ENCODE measurements at places on chromosomes 6 and 20.

GRCh38 chr20:20440481-20440880 is 72.6 kb downstream of the INSM1 start:
- no peak for DNase-seq

GRCh38 chr20:50724851-50725723 is 6.3 kb upstream of the PARD6B start:
- DNase-seq: no peak

DNA sequence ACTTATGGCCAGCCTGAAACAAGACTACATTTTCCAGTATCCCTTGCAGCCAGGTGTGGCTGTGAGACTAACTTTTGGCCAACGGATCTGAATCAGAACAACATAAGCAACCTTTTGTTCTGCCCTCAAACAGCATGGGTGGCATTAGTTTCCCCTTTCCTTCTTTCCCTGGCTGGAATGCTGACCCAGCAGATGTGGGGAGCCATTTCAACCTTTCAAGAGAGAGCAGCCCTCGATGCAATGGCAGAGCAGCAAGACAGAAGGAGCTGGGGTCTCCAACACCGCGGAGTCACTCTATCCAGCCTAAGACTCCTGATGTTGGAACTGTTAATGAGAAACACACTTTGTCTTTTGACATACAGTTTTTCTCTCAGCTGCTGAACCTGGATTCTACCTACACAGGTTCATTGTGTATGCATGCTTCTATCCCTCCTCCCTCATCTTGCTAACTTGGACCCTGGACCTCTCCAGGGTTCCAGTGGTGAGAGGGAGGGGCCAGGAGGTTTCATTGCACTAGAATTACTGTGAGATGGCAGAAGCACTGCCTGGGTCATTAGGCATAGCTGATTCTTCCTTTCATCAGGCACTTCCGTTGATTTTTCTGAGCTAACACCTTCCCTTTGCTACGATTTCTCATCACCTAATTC is 28.8 kb upstream of the DDR1 start:
- no peak for DNase-seq

DNA sequence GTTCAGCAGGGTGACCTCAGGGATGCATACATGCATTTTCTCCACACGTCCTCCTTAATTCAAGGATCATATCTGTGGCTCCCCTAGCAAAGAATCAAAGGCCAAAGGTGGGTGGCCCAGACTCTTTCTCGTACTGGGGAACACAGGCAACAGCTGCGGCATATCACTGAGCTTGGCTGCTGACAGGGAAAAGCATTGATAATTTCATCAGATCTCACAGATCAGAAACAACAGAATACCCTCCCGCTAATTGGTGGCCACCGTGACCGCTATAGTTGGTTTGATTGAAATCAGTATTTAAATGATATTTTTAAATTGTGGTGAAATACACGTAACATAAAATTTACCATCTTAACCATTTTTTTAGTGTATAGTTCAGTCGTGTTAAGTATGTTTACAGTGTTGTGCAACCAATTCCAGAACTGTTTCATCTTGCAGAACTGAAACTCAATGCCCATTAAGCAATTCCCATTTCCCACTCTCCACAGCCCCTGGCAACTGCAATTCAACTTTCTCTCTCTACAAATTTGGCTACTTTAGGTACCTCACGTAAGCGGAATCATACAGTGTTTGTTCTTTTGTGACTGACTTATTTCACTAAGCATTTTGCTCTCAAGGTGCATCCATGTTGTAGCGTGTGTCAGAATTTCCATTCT is 74.7 kb upstream of the TMEM170B start:
- DNase-seq: no peak

DNA sequence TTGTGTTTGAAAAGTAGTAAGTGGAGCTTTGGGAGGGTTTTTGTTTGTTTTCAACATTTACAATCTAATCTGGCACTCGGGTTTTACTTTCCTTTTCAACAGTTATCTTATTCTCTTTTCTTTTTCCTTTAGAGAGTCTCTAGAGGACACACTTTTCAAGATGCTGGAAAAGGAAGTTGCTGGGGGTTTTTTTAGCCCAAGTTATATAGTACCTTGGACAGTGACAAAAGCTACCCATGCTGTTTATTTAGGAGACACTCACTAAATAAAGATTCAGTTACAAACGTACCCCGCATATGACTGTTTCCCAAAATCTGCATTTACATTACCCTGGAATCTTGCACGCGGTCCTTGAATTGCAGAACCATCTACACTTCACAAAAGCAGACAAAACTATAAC is 78.8 kb downstream of the MAP7 start:
- DNase-seq: no peak

GRCh38 chr20:5827861-5828260 is 77.7 kb downstream of the SHLD1 start:
- DNase-seq: no peak

- no peak for DNase-seq
Observed at GRCh38 chr6:41103847-41104246, 31.1 kb downstream of the NFYA start.

- no peak for DNase-seq
Observed at GRCh38 chr6:112008482-112008881, 45.4 kb upstream of the CCN6 start.

- DNase-seq: no peak
Observed at GRCh38 chr6:1380625-1381427, 8.6 kb upstream of the FOXF2 start.

GRCh38 chr6:3847521-3847920 is 1.7 kb upstream of the FAM50B start:
- DNase-seq: no peak

DNA sequence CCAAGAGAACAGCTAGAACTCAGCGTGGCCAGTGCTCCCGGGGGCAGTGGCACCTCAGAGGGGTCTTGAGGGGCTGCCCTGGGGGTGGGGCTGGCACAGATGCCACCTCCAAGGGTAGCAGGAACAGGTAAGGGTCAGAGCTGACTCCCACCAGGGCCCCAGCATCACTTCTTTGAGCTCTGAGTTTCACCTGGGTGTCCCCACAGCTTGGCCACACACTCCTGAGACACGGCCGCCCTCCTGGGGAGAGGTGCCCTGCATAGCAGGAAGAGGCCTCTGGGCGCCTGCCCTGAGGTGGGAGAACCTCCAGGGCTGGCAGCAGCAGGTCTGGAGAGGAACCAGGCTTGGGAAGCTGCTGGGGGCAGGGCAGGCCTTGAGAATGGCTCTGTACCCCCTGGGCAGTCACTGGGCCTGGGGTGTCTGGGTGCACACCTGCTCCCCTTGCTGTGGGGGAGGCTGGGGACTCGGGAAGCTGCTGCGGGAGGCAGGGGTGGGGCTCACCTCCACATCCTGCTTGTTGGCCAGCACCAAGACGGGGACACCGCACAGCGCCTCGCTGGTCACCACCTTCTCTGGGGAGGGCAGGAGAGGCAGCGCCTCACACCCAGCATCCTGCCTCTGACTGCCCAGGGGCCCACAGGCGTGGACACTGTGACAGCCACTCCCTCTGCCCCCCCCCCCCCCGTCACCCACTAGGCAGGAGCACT is 5.0 kb downstream of the TNFRSF6B start:
- DNase-seq: no peak

DNA sequence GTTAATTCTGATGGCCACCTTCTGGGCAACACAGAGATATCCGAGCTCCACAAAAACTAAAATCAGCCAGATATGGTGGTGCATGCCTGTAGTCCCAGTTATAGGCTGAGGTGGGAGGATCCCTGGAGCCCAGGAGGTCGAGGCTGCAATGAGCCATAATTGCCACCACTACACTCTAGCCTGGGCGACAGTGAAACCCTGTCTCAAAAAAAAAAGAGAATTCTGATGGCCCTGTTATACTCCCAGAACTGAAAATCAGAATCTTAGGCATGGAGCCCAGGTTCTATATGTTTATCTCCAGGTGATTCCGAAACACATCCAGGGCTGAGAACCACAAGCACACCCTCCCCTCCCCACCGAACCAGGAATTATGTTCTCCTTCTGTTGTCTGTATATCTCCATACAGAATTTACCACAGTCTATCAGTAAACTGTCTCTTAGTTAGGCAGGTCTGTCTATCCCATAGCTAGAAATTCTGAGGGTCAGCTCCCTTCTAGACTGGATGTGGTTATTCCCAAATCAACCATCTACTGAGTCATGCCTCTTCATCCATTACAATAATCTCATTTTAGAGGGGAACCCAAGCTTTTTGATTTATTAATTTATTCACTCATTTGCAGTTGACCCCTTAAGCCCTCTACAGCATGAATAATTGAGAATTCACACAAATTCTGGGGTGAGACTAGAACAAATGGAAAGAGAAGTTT is 24.8 kb upstream of the CCND3 start:
- DNase-seq: no peak

GRCh38 chr20:57308451-57309271 is 20.9 kb upstream of the SPO11 start:
- no peak for DNase-seq

- no peak for DNase-seq
Observed at GRCh38 chr6:33277663-33278391, 904 bp downstream of the B3GALT4 start.

DNA sequence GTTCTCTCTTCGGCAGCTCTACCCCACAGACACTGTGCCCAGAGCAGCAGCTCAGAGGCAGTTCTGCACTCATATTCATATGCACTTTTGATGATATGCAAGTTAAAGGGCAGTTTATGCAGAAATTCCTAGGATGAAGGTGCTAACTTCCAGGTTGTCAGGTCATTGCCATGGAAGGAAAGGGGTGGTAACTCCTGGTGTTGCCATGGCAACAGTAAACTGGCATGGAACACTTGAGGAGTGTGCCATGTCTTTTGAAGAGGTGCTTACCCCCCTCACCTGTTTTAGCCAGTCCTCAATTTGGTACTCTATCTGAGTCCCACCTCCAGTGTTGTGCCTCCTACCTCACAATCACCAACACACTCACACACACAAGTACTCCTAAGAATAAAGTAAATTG is 539.4 kb upstream of the BTBD3 start:
- no peak for DNase-seq
